HCEC 1CT (cell line): ENCODE measurements at places on chromosomes 5 and 9.

- peak; percentile 99 for DNase-seq
Observed at GRCh38 chr9:127919253-127919815, 2.5 kb upstream of the ST6GALNAC4 start.

- no peak for DNase-seq
Observed at GRCh38 chr5:6469836-6470235, 21.2 kb downstream of the UBE2QL1 start.

GRCh38 chr9:96183751-96184150 is 118.2 kb downstream of the HSD17B3 start:
- no peak for DNase-seq

GRCh38 chr5:111074244-111074643 is 2.7 kb downstream of the TSLP start:
- DNase-seq, result no peak

GRCh38 chr5:3511519-3511918 is 84.1 kb upstream of the IRX1 start:
- no peak for DNase-seq

- DNase-seq, result no peak
Observed at GRCh38 chr5:123950701-123951581, 439.0 kb downstream of the CSNK1G3 start.

GRCh38 chr5:124704594-124705284 is 41.7 kb downstream of the ZNF608 start:
- DNase-seq, result no peak

DNA sequence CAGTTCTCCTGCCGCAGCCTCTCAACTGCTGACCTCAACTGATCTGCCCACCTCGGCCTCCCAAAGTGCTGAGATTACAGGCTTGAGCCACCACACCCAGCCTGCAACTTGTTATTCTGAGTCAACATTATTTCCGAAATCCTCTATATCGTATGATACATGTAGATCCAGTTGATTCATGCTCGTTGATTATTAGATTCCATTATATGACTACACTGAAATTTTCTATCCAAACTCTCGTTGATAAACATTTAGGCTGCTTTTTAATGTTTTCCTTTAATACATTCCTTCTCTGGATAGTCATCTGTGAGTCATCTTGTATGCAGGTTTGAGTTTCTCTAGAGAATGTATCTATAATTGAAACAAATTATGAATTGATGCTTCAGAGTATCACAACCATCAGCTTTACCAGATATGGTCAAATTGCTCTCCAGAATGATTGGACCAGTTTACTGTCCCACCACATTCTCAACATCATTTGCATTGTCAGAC is 4.1 kb downstream of the CDK7 start:
- peak; percentile 96 for DNase-seq

- peak; percentile 70 for DNase-seq
Observed at GRCh38 chr9:12748016-12748415, 26.8 kb upstream of the LURAP1L start.

DNA sequence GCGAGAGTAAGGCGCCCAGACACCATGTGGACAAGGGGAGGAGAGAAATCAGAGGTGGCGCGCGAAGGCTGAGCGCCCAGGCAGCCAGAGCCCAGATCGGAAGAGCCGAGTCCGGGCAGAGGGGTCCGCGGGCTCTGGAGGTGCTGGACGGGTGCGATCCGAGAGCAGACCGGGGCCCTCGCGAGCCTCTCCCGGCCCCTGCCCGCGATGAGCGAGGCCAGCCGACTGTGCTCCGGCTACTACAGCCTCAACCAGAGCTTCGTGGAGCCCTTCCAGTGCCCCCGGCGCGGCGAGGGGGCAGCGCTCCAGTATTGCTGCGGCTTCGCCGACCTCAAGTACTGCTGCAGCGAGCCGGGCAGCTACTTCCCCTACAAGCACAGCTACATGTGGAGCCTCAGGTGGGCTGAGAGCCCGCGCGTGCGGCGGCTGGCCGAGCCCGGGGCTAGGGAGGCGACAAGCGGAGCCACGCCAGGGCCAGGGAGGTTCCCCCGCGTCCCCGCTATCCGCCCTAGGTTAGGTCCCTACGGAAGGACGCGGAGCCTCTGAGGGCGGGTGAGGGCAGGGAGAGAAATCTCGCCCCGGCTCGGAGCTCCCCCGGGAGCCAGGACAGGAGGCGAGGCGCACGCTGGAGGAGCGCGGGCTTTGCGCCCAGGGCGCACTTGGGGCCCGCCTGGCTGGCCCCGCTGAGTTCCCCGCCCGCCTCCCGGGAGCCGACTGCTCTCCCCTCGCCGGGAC is at the start of gene SHISAL2B:
Gene SHISAL2B, plus strand, starts transcription at position 87 of the 735 bp plus-strand sequence. Its CDS starts 121 bp downstream, at position 208.
- no peak for DNase-seq
